ENCODE measurements at places on chromosomes 16 and 17.

GRCh38 chr17:10327640-10328039 is 45.2 kb downstream of the MYH13 start:
- DNase-seq: peak; percentile 89

- DNase-seq: no peak
These were observed 151.7 kb downstream of the RBFOX3 start for GRCh38 chr17:79459003-79459655.

GRCh38 chr17:27265333-27265732 is 28.6 kb upstream of the WSB1 start:
- no peak for DNase-seq

GRCh38 chr17:72735592-72735991 is 356.9 kb downstream of the SLC39A11 start:
- no peak for DNase-seq
